Vagina (tissue), 2 donors: ENCODE measurements at places on chromosomes 2 and 18.

GRCh38 chr2:96767135-96767871 lies 6.6 kb downstream of the CNNM4 start:
- H3K27ac ChIP-seq = no peak overlapping the region
- no peaks in the 10 kb centered on the region for H3K36me3 ChIP-seq
- H3K27me3 ChIP-seq = no peaks in the 10 kb centered on the region
- H3K4me3 ChIP-seq = no peak overlapping the region

DNA sequence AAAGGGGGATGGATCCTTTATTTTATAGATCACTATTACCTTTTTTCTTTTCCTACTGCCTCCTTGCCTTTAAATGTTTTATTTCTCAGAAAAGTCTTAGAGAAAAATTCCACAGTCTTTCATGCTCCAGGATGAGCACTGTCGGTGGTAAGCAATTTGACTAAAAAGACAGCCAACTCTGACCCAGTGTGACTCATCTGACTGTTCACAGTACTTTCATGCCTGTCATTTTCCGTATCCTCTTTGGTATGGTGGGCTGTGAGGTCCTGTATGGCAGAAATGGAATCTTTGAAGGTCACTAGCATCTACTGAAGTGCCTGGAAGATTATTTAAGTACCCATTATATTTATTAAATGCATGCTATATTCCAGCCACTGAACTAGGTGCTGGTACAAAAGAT lies 2.1 kb upstream of the RFTN2 start:
- no peaks in the 10 kb centered on the region for H3K36me3 ChIP-seq
- peaks cover 16% of the 10 kb centered on the region for H3K4me1 ChIP-seq
- no peak overlapping the region for H3K4me3 ChIP-seq
- H3K27ac ChIP-seq = peak overlapping the region; percentile 86
- no peaks in the 10 kb centered on the region for H3K27me3 ChIP-seq

DNA sequence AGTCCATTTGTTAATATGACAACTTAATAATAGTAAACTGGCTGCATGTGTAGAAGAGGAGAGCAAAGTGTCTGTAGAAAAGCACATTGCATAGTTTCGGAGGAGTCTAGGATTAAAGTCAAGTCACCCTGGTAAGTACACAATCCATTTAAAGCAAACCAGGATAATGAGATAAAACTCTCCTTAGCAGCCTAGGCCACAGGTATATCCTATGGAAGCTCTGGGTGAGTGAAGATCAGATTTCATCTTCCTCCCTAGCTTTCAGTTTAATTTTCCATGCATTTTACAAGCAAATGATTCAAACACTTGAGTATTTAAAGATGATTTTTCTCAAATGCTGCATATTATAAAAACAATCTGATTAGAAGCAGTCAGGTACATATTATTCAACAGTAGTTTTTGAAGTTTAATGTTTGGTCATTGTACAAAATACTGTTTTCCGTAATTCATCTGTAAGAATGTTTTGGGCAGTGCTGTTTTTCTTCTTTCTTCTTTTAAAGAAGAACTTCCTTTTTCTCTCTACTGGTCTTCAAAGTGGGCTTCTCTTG lies 10.2 kb downstream of the CERS6 start:
- DNase-seq = no peak
- H3K4me1 ChIP-seq = peaks cover 52% of the 10 kb centered on the region
- H3K4me3 ChIP-seq = no peak overlapping the region
- H3K27ac ChIP-seq = no peak overlapping the region
- H3K27me3 ChIP-seq = no peaks in the 10 kb centered on the region
- no peaks in the 10 kb centered on the region for H3K36me3 ChIP-seq

DNA sequence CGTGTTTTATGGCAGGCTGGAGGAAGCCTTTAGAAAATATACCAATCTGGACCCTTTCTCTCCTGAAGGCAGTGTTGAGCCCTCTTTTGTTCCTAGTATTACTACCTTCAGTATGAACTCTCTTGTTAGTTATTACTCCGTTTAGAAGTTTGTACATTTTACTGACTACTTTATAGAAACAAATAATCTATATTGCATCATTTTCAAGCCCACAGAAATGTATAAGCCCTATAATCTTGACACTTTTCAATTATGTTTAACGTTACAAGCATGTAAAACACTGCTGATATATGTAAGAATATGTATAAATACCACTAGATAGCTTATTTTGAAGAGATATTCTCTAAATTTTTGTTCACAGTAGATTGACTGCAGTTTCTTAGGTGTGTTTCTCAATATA lies 64.0 kb downstream of the SLC25A12 start:
- no peaks in the 10 kb centered on the region for H3K4me1 ChIP-seq
- H3K36me3 ChIP-seq = peaks cover 6% of the 10 kb centered on the region
- no peak overlapping the region for H3K4me3 ChIP-seq
- no peak for DNase-seq
- no peaks in the 10 kb centered on the region for H3K27me3 ChIP-seq
- no peak overlapping the region for H3K27ac ChIP-seq

- DNase-seq = no peak
- no peak overlapping the region for H3K4me3 ChIP-seq
- H3K27me3 ChIP-seq = no peaks in the 10 kb centered on the region
Observed at GRCh38 chr2:174085781-174086180, 120.6 kb upstream of the SP3 start.

DNA sequence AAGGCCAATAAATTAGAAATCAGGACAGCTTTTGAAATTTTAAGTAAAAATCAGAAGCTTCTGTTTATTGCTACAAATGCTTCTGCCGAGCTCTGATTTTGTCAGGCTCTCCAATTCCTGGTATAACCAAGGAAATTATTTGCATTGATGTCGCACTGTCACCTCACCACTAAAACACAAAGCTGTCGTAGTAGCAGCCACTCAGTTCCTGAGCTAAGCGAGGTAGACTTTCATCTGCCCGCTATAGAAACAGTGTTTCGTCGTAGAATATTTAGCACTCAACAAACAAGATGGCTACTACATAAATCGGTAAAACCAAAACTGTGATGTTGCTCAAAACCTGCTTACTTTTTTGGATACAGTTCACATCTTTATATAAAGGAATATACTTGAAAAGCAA lies 141.3 kb upstream of the FOSL2 start:
- no peak for DNase-seq
- H3K27ac ChIP-seq = no peak overlapping the region
- peaks cover 8% of the 10 kb centered on the region for H3K4me1 ChIP-seq
- no peaks in the 10 kb centered on the region for H3K36me3 ChIP-seq

DNA sequence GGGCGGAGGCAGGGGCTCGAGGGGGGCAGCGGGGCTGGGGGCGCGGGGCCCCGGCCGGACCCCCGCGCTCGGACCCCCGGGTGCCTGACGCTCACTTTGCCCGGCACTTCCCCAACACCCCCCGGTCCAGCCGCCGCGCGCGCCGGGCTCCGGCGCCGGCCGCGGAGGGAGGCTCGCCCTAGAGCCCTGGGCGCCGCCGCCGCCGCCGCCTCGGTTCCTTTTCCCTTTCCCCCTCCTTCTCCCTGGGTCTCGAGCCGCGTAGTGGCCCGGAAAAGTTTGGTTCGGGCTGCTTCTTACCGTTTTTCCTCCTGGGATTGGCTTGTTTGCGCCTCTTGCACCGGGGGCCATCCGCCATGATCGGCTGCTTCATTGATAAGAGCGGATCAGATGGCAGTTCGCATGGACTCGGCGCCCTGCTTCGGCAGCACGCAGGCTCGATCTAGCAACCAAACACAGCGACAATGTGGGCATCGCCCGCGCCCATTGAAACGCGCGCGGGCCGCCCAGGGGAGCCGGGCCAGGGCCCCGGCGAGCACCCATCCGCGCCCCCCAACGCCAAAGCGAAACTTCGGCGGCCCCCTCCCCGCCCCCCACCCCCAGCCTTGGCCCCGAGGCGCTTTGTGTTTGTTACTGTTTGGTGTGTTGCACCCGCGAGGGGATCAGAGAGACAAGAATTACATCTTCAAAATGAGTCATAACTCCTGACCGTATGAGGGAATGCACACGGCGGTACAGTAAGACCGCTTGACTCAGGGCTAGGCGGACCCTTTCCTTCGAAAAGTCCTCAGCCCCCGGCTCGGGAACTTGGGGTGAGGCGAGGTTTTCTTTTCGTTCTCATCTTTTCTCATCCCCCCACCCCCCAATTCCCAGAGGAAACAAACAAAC lies 2.7 kb downstream of the ZEB2 start:
- H3K27ac ChIP-seq = peak overlapping the region; percentile 99
- no peaks in the 10 kb centered on the region for H3K27me3 ChIP-seq
- peak overlapping the region; percentile 84 for H3K4me3 ChIP-seq
- peaks cover 7% of the 10 kb centered on the region for H3K4me1 ChIP-seq
- H3K36me3 ChIP-seq = no peaks in the 10 kb centered on the region
- DNase-seq = no peak

DNA sequence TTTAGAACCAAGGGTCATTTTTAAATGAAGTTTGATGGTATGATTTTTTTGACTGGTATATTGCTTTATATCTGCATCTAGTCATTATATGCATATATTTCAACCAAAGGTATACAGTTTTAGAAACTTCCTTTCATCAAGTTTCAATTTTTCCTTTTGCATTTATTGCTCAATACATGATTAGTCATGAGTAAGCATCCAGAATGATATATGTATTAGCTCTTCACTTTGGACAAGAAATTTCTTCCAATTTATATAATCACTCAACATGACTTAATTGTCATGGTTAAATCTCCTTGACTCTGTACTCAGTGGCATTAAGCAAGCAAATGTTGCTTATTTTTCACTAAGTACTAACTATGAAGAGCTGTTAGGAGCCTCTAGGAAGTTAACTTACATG lies 123.6 kb downstream of the PLCL1 start:
- no peak for DNase-seq
- no peaks in the 10 kb centered on the region for H3K36me3 ChIP-seq
- no peaks in the 10 kb centered on the region for H3K27me3 ChIP-seq
- H3K4me3 ChIP-seq = no peak overlapping the region
